ENCODE measurements at places on chromosomes 12 and 14.

DNA sequence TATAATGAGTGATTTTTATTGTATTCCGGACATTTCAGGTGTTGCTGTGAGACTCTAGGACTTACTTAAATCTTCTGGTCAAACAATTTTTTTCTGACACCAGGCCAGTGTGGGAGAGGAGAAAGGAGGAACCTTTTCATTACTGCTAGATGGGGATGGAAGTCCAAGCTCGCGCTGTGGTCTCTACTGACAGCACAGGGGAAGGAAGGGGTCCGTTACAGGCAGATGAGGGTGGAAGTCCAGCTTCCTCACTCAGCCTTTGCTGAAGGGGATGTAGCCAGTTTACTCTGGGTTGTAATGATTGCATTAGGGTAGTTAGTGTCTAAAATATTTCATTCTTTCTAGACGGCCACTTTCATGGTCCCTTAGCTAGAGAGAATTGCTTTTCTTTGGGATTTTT lies 26.3 kb upstream of the ST8SIA1 start:
- DNase-seq: no peak

GRCh38 chr12:94404854-94405253 lies 54.8 kb downstream of the CEP83 start:
- no peak for DNase-seq

DNA sequence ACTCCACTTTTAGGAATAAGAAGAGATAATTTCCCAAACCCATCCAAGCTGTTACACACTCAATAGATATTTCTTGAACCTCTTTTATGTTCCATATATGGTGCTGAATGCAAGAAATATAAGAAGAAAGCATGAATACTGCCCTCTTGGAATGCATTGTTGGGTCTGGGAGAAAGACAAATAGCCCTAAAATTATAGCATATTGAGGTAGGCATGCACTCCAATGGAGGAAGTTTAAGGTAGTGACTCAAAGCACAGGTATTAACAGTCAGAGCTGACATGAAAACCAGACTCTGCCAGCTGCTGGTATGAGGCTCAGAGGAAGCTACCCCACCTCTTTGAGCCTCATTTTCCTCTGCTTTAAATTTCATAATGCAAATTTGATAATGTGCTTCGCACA lies 261.3 kb upstream of the NOS1 start:
- no peak for DNase-seq

GRCh38 chr14:37587881-37588666 lies 7.0 kb downstream of the FOXA1 start:
- no peak for DNase-seq

GRCh38 chr14:30271811-30272323 lies 287.1 kb upstream of the G2E3 start:
- DNase-seq: no peak

- DNase-seq: no peak
Observed at GRCh38 chr12:30988646-30989286, 62.2 kb downstream of the TSPAN11 start.

GRCh38 chr12:45619736-45620135 lies 109.8 kb upstream of the ARID2 start:
- DNase-seq: no peak

- no peak for DNase-seq
Observed at GRCh38 chr14:96782436-96782835, 14.7 kb upstream of the VRK1 start.

- no peak for DNase-seq
Observed at GRCh38 chr14:101451166-101451565, 110.1 kb upstream of the DIO3 start.

Measured in CD4-positive, alpha-beta T cell treated with Interleukin-6 at 100 ng/mL for 8 hours (primary cell).